ENCODE measurements at places on chromosomes 11 and 22.

DNA sequence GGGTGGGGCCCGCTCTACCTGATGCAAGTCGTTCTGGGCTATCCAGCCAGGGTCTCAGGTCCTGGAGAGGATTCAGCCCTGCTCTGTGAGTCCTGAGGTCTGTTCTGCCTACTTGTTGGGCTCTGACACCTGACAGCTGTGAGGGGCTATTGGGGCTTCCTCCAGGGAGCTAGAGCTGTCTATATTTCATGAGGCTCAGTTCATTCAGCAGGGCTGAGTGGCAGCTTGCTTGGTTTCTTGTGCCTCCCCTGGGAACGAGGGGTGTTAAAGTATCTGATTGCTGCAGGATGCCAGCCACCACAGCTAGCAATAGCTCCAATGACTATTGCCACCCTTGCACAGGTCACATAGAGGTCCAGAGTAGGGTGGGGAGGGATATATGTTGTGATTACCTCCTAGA lies 26.7 kb downstream of the INSC start:
- no peak for DNase-seq

DNA sequence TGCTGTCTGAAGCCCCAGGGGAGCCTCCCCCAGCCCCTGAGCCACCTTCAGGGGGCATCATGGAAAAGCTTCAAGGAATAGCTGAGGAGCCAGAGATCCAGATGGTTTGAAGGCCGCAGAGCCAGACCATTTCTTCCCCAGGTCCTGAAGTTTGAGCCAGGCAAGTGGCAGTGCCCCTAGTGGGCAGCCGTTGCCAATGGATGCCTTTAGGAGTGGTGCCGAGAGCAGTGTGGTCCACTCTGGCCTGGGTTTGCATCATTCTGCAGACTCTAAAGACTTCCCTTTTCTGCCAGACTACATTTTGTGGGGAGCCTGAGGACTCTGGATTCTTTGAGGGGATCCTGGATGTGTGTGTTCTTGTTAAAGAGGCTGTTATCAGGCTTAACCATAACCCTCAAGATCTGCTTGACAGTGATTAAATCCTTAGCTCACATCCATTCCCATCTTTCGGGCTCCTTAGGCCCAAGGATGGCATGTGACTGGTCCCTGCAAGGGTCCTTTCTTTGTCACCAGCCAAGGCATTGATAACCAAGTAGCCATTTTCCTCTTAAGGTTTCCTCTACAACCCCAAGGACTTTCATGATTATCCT lies 13.1 kb downstream of the HINFP start:
- DNase-seq, result no peak

- DNase-seq, result no peak
These were observed 33.2 kb upstream of the ZBTB16 start for GRCh38 chr11:114026355-114026754.

DNA sequence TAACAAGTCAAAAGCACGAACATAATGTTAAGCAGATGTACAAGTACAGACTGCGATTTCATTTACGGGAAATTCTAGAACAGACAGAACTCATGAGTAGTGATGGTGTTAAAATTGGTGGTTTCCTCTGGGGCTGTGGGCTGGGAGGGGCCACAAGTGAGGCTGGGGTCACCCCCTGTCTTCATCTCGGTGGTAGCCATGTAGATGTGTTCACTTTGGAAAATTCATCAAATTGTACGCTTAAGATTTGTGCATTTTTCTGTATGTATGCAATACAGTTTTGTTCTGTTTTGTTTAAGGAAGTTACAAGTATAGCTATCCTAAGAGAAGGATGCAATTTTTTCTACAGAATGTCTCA lies 504 bp upstream of the ASCC2 start:
- no peak for DNase-seq

DNA sequence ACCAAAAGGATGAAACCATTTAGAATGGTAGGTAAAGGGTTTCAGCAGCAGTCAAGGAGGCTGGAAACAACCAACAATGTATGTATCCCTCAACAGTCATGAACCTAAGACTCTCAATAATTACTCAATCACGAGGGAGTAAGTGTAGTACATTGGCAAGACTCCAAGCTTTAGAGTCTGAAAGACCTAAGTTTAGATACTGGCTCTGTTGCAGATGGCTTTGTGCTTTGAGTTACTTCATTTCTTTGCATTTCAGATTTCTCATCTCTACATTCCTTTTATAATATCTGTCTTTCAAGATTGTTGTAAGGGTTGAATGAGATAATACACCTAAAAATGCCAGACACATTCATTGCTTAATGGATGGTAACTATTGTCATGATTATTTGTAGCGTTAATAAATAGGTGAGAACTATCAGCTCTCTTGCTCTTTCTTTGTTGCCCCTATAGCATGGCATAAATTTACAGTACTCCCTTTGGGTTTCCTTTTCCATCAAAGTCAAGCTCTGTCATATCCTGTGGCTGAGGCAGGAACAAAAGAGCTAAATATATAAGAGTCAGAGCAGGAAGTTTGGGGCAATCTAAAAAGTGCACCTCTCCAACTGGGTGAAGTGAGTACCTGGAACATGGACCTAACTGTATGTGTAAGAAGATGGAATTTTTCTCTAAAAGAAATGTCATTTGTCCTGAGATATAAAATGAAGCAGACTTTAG lies 228.2 kb upstream of the ZC3H12C start:
- DNase-seq, result no peak

DNA sequence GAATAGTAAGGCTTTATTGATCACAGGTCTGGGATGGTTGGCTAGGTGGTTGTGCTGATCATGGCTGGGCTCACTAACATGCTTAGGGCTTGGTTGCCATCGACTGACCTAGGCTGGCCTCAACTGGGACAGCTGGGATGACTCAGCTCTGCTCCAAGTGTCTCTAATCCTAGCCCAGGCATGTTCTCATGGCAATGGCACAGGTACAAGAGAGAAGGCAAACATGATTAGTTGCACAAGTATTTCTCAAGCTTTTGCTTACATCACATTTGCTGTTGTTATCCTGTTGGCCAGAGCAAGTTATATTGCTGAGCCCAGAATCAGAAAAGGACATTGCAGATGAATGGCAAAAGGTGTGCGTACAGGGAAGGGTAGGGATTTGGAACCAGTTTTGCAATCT lies 68.5 kb upstream of the SLC35C1 start:
- DNase-seq, result no peak

All from activated naive CD4-positive, alpha-beta T cell (primary cell).